ENCODE measurements at places on chromosomes 11 and 22.

GRCh38 chr11:133801356-133801755 is 44.0 kb downstream of the SPATA19 start:
- DNase-seq, result no peak

DNA sequence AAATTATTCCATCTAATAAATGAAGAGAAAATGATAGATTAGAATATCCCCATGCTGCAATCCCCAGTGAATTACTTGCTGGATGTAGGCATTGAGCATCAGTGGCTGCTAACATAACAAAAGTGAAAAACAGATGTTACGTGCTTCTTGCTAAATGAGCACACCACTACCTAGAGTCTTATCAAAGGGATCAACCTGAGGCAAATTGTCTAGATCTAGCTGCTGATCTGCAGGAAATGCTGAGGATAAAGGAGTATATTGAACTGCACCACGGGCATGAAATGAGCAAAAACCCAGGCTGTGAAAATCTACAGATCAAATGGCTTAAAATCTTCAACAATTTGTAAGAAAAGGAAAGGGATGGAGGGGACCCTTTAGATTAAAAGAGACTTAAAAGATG is 45.3 kb upstream of the SCUBE2 start:
- peak; percentile 59 for DNase-seq

- DNase-seq, result no peak
Observed at GRCh38 chr11:116062490-116063171, 558.4 kb upstream of the CADM1 start.

- no peak for DNase-seq
Observed at GRCh38 chr11:75945446-75945845, 130.4 kb downstream of the UVRAG start.

DNA sequence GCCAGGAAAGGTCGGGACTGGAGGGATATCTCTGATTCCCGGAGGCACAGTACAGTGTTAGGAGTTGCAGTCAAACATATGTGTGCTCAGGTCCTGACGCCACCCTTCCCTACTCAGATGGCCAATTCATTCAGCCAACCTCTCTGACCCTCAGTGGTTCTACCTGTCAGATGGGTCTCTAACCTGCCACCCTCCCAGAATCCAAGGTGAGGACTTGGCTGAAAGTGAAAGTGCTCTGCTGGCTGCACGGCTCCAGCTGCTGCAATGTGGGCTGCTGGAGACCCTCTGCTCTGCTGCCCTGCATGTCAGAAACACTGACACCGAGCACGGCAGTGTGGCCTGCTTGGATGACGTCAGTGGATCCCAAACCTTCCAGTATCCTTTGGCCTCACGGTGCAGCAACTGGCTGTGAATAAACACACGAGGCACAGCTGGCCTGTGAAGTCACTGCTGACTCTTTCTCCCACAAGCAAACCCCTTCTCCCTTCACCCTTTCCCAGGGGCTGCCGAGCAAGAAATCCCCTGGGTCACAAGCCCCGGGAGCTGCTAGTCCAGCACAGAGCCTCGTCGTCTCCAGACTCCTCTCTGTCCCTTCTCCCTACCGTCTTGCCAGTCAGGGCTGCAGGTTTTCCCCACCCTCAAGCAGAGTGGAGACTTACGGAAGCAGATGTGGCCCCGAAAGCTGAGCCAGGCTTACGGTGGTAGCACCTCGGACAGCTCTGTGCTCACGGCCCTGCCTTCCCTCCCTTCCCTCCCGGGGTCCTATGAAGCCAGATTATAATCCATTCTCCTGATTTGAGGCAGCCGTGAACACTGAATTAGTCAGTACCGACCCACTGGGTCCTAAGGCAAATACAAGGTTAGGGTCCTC is 24.3 kb downstream of the KIAA0930 start:
- DNase-seq, result peak; percentile 82

- DNase-seq, result peak; percentile 37
Observed at GRCh38 chr22:42544686-42545085, 9.1 kb upstream of the SERHL2 start.

- no peak for DNase-seq
Observed at GRCh38 chr11:45102361-45102809, 44.1 kb upstream of the PRDM11 start.

- no peak for DNase-seq
Observed at GRCh38 chr11:786235-787083, 3.4 kb downstream of the CEND1 start.

DNA sequence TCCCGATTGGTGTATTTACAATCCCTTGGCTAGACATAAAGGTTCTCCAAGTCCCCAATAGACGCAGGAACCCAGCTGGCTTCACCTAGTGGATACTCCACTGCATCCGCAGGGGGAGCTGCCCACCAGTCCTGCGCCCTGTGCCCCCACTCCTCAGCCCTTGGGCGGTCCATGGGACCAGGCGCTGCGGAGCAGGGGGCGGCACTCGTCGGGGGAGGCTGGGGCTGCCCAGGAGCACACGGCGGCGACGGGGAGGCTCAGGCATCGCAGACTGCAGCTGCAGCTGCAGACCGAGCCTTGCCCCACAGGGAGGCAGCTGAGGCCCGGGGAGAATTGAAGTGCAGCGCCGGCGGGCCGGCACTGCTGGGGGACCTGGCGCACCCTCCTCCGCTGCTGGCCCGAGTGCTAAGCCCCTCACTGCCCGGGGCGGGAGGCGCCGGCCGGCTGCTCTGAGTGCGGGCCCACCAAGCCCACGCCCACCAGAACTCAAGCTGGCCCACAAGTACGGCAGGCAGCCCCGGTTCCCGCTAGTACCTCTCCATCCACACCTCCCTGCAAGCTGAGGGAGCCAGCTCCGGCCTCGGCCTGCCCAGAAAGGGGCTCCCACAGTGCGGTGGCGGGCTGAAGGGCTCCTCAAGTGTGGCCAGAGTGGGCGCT is 12.2 kb upstream of the SIK3 start:
- DNase-seq, result no peak

GRCh38 chr22:45552580-45553350 is 50.1 kb downstream of the FBLN1 start:
- no peak for DNase-seq

- no peak for DNase-seq
Observed at GRCh38 chr22:18096823-18097222, 13.8 kb upstream of the TUBA8 start.

GRCh38 chr11:119088406-119088805 is 3.7 kb downstream of the HMBS start:
- no peak for DNase-seq

- no peak for DNase-seq
Observed at GRCh38 chr11:75733431-75734107, 15.9 kb downstream of the MOGAT2 start.

DNA sequence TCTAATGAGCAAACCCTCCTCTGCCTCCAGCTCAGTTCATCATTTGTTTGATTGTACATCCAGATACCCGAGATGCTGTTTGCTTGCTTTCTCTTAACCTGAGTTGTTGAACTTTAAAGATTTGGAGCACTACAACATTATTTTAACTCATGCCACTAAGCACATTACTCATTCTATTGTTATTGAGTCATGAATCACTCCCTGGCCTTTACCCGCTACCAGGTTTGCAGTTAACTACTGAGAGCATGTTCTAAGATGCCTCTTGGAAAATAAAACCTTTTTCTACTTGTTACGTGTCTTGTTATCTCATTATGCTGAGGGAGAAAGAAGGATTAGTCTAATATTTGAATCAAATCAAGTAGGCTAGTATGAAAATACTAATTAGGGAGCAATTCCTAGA is 720.6 kb upstream of the ANO5 start:
- DNase-seq, result no peak

DNA sequence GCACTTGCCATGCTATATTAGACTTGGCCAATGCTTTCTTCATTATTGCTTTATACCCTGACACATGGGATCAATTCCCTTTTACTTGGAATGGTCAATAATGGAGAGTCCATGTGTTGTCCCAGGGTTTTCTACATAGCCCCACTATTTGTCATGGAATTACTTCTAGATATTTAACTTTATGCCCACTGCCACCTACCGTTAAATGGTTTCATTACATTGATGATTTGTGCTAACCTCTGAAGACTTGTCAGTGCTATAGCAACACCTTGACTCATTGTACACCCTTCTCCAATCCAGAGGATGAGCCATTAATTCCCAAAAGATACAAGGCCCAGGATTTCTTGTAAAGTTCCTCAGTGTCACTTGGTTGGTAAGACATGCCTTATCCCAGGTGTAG is 31.4 kb upstream of the SLC22A25 start:
- peak; percentile 7 for DNase-seq

- DNase-seq, result no peak
Observed at GRCh38 chr22:48185071-48186055, 1422.9 kb downstream of the TBC1D22A start.

DNA sequence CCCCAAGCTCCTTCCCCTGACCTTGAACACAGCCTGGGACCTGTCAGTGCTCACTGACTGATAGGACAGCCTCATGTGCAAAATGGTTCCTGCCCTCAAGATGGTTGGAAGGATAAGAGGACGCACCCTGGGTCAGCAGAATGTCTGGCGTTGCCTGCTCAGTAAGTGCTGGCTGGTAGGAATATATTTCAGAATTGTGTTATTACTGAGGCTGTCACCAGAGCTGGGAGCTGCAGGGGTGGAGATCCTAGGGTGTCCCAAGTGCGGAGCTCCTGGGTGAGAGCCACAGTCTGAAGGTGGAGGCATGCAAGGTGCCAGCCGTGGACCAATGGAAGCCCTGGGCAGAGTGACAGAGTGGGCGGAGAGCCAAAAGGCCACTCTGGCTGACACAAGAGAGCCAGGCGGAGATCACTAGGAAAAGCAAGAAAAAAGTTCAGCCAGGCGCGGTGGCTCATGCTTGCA is 1.0 kb upstream of the SEC14L4 start:
- no peak for DNase-seq

DNA sequence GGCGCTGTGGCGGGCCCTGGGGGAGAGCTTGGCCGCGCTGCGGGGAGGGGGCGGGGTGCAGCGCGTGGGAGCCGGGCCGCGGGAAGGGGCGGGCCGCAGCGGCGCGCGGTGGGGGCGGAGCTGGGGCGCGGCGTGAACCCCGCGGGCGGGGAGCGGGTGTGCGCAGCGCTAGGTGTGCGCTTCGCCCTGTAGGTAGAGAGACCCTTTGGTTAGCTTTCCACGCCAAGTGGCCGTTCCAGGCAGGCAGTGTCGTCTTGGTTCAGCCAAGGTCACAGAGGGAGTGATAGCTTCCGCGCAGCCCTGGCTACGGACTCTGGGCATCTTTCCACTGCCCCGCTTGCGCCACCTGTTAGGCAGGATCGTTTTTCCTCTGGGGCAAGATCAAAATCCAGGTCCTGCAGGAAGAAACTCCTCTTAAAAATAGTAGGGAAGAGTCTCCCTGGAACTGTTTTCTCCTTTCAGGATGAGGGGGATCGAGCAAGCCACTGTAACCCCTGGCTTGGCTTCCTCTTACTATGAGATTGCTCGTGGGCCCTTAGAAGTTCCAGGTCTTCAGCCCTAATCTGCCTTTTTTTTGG is 434 bp downstream of the BANF1 start:
- peak; percentile 59 for DNase-seq

All from trophoblast cell (in vitro differentiated cells and primary cell).